ENCODE measurements at places on chromosomes 13 and 19.
A peak's percentile ranks its signal among the peaks of the same experiment; 100 is the strongest.

- DNase-seq, result no peak
Measured at GRCh38 chr13:113974304-113975281, 717 bp upstream of the C13orf46 start.

- no peak for DNase-seq
Measured at GRCh38 chr13:112702986-112703379, 13.1 kb downstream of the ATP11A start.

DNA sequence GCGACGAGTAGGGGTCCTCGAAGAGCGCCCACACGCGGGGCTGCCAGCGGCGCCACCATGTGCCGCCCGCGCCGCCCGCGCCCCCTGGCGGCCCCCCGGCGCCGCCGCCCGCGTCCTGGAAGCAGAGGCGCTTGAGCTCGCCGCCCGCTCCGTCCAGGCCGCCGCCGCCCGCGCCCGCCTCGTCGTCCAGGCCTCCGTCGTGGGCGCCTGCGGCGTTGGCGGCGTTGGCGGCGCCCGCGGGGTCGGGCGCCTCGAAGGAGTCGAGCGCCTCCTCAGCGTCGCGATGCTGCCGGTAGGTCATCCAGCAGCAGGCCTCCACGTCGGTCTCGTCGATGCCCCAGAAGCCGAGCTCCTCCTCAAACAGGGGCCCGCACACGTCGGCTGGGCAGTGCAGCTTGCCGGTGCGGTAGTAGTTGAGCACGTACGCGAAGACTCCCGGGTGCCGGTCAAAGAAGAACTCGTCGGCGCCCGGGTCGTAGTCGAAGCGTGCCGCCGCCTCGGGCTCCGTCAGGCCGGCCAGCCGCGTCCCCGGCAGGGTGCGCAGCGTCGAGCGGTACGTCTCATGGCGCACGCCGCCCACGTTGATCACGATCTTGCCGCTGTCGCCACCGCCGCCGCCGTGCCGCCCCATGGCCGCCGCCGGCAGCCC lies 829 bp downstream of the KCNC3 start:
- DNase-seq, result no peak

DNA sequence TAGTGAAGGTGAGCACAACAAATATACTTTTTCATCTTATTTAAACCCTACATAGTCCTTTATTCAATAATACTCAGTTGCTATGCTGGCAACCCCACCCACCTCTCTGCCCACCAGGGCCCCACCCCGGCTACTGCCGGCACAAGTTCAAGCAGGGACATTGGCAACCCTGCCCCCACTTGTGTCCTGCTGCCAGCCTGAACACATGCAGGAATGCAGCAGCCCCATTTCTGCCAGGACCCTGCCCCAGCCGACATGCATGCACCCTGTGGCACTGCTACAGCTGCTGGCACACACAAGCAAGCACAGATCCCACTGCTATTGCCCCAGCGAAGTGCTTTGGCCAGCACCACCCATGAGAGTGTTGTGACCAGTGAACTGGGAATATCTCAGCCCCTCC lies 289.8 kb downstream of the COG6 start:
- DNase-seq, result no peak

- DNase-seq, result no peak
Measured at GRCh38 chr13:41746259-41746658, 214.7 kb downstream of the VWA8 start.

GRCh38 chr13:38528986-38529385 lies 157.9 kb upstream of the FREM2 start:
- no peak for DNase-seq

DNA sequence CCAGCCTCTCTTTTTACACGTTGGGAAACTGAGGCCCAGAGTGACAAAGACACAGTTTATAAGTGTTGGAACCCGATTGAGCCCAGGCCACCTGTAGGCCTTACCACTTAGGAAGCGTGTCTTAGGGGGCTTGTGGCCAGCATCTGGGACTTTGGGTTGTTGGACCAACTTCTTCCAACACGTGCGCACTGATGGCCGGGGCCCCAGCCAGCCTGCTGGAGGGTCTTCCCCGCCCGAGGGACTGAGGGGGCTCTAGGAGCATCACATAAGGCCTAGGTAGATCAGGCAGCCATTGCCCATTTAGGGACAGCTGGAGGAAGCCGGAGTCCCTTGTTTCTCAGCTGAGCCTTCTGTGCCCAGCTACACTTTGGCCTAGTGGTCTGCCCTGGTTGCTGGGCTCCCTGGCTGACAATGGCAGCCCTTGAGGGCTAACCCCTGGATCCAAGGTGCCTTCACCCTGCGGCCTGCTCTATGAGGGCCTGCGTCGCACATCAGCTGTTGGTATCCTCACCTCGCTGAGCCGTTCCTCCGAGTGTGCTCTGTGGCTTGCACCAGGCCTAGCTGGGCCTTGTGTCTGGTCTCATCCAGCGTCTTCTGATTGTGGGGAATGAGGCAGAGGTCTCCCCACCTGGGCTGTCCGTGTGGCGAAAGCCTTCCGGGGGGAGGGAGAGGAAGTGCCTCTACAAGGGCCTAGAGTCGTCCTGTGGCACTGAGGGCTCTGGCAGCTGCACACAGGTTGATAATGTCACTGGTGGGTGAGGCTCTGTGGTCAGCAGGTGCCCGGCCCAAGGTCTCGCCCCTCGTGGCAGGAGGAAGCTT lies 1.2 kb downstream of the RAB11B start:
- no peak for DNase-seq

GRCh38 chr13:102909971-102910370 lies 64.1 kb downstream of the ERCC5 start:
- no peak for DNase-seq

DNA sequence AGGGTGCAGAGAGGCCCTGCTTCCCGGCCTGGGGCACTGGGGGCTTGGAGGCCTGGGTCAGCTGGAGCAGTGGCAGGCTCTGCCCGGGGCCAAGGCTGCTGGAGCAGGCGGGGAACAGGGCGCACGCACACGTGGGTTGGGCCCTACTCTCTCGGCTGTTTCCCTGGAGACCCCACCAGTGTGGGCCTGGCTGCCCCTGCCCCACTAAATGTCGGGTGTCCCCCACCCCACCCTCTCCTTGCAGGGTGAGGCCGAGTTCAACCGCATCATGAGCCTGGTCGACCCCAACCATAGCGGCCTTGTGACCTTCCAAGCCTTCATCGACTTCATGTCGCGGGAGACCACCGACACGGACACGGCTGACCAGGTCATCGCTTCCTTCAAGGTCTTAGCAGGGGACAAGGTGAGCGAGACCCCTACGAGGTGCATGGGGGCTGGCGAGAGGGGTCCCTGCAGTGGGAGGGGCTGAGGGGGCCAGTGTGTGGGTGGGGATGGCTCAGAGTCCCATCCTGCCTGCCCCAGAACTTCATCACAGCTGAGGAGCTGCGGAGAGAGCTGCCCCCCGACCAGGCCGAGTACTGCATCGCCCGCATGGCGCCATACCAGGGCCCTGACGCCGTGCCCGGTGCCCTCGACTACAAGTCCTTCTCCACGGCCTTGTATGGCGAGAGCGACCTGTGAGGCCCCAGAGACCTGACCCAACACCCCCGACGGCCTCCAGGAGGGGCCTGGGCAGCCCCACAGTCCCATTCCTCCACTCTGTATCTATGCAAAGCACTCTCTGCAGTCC lies 15.3 kb downstream of the CAPN12 start:
- DNase-seq, result no peak

DNA sequence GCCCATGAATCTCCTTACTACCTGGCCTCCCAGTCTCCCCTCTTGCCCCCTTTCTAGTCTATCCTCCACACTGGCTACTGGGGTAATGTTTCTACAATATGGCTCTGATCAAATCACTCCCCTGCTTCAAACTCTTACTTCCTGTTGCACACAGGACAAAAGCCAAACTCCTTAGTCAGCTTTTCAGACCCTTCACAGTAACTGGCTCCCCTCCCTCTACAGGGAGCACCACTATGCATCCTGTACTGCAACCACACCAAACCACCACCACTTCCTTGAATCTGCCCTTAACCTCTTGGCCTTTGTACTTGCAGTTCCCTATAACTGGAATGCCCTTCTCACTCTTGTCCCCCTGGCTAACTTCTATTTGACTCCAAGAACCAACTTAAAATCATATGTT lies 32.2 kb downstream of the DEDD2 start:
- DNase-seq, result no peak

- DNase-seq, result no peak
Measured at GRCh38 chr19:11209839-11210655, 12.7 kb upstream of the KANK2 start.

- DNase-seq, result peak; percentile 44
Measured at GRCh38 chr19:18122860-18123795, 25.6 kb downstream of the MAST3 start.

- DNase-seq, result peak; percentile 94
Measured at GRCh38 chr13:114130837-114131582, 1.4 kb downstream of the RASA3 start.

DNA sequence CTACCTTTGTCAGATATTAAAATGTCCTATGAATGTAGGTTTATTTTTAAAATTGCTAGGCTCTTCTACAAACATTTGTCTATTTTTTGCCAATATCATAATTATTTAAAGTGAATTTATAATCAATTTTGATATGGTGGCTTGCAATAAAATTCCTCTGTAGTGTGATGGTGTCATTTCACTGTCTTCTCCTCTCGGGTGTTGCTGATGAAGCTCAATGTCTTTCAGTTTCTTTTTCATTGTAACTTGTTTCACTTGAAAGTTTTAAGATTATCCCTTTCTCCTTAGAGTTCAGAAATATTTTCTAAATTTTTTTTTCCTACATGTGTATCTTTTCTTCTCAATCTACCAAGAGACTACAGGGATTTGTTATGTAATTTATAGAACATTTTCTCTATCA lies 267.1 kb upstream of the EDNRB start:
- DNase-seq, result no peak

- DNase-seq, result no peak
Measured at GRCh38 chr19:49854378-49855263, 3.7 kb downstream of the PTOV1 start.

DNA sequence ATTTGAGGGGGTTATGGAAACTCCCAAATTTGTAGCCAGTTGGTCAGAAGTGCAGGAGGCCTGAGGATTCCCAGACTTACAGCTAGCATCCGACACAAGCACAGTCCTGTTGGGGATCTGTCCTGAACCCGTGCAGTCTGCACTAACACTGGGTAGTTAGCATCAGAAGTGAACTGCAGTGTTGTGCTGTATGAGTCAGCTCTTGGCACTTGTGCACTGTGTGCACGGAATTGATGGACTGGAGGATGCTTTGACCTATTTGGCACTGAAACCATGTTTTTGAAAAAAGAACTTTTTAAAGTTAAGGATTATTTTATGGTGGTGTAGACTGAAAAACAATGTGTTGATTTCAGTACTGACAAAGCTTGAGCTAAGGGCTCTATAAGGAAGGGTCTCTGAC lies 279.0 kb downstream of the NHLRC3 start:
- DNase-seq, result no peak

DNA sequence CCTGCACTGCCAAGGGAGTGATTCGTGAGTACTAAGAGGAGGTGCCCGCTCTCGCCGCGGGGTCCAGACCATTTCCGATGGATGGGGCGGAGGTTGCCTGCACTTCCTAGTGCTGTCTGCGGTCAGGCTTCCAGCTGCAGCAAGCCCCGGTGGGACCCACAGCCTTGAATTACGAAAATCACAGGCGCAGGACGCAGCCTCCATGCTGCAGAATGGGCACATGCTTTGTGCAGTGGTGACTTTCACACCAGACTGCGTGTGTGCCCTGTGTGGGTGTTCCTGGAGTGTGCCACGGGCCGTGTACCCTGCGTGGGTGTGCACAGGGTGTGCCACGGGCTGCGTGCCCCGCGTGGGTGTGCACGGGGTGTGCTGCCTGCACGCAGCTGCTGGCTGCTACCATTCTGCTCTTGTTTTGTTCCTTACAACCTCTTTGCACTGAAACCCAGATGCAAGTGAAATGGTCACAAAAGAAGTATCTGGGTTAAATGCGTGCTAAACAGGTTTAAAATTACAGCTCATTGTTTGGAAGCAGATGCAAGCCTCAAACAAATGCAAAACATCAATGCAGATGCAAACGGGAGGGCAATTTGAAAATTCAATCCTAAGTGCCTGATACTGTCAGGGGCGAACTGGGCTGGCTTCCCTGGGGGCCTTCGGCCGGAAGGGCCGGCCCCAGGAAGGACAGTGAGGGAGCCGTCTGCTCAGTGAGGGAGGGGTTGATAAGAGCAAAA lies 221.2 kb upstream of the SOX1 start:
- peak; percentile 52 for DNase-seq

DNA sequence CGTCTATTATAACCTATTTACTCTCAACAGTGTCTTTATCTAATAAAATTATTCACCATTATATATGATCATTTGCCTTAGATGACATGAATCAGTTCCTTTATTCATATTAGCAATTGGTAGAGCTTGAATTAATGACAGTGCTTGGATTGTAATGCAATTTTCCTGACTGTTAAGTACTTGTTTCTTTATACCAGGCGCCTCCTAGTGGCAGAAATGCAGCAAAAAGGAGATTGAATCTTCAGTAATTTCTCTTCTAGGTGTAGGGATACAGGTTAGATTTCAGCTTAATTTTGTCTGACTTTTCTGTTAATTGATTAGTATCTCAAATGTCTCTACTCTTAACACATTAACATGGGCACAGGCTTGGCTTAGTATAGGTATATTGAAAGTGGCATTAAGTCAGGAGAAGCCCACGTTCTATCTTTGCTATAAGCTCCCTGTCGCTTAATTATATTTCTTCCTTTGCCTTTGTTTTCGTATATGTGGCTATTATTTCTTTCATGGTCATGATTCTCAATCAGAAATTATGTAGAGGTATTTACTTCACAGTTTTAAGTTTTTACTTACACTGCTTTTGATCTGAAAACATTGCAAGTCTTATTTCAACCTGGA lies 9.1 kb upstream of the LHFPL6 start:
- peak; percentile 72 for DNase-seq

DNA sequence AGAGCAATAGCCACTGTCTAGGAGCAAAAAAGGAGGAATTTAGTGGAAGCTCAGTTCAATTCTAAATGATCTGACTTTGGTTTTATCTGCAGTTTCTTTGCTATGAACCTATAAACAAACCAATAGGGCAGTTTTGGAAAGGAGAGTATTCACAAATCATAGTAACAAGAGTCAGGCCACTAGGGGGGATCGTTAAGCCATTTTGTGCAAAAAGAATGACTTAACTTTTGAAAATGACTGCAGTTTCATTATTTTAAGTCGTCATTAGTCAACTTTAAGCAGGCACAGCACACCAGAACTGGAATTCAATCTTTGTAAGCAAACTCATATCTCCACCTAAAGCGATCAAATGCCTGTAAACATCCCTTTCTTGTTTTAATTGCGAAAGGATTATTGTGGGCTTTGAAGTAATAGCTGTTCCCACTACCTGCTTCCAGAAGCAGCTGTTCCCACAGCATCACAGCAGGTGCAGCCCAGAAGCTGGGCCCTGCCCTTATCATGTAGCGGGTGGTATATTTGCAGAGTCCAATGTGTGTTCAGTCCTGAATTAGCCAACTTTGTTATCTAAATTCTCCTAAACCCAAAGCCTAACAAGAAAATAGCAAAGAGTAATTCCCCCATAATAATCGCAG lies 51.5 kb downstream of the SOX21 start:
- no peak for DNase-seq

DNA sequence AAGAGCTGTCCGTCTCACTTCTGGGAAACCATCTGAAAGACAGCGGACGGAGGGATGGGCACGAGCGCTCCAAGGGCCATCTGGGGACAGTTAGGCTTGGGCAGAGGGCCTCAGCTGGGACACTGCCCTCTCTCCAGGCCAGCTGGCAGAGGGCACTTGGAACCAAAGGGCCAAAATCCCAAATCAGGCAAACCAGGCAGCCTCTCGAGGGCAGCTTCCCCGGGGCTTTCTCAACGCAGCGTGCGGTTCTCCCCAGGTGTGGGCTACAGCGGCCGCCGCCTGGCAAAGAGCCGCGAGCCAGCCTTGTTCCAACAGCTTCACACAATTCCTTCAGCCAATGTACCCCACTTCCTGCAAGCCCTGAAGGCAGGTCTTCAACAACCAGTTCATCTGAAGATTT lies 5.0 kb downstream of the MLLT1 start:
- no peak for DNase-seq

All from islet precursor cell (in vitro differentiated cells).